ENCODE measurements at places on chromosomes 12 and 14.
A peak's percentile ranks its signal among the peaks of the same experiment; 100 is the strongest.

- no peak for DNase-seq
Measured at GRCh38 chr12:67751381-67751928, 102.9 kb downstream of the DYRK2 start.

DNA sequence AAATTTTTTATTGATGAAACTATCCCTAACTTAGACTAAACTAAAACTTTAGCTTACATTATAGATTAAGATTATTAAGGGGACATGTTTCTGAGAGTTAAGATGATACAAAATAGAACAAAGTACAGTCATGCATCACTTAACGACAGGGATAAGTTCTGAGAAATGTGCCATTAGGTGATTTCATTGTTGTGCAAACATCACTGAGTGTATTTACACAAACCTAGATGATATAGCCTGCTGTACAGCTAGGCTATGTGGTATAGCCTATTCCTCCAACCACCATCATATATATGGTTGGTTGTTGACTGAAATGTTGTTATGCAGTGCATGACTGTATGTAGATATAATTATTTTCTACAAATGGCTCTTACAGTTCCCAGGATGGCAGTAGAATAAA lies 46.5 kb downstream of the ATP6V1D start:
- no peak for DNase-seq

DNA sequence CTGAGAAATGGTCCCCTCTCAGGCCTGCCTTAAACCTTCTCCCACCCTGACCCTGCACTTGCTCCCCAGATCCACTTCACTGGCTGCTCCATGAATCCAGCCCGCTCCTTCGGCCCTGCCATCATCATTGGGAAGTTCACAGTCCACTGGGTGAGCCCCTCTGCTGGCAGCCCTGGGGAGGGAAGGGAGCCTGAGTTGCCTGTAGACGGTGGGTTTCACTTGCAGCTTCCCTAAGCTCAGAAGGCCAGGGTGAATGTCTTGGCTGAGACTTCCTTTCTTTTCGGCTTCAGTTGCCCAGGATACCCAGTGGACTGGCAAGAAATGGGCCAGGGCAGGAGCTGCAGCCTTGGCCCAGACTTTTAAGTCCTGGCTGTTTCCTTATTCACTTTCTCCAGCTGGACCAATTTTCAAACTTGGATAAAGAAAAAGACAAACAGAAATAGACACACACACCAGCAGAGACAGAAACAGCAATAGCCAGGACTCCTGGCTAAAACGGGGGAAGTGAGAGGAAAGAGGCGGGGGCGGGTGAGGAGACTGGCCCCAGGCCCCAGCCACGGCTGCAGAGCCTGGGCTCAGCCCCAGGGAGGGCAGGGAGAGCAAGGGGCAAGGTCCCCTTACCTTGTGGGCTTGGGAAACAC lies 2.0 kb downstream of the AQP6 start:
- no peak for DNase-seq

DNA sequence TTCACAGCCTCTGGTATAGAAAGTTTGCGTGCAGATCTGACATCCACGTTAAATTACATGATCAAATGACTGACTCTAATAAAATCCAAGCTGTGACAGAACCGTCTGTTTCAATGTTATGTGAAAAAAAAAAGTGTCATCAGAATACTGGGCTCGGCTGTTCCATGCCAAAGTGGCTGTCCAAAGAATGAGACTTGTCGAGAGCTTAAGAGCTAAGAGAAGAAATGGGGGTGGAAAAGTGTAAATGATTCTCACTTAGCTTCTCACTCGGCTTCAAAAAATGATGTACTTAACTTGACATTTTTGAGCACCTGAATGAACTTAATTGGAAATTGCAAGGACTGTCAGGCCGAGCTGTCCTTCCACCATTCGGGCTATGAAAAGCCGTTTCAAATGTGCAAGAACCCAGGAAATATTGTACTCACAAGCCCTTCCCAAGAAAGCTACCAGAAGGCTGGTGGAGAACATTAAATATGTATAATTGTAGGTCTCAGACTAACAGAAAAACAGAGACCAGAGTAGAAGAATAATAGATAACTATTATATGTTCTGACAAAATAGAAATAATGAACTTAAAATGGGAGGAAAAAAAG lies 78.0 kb downstream of the DIO3 start:
- DNase-seq: no peak

DNA sequence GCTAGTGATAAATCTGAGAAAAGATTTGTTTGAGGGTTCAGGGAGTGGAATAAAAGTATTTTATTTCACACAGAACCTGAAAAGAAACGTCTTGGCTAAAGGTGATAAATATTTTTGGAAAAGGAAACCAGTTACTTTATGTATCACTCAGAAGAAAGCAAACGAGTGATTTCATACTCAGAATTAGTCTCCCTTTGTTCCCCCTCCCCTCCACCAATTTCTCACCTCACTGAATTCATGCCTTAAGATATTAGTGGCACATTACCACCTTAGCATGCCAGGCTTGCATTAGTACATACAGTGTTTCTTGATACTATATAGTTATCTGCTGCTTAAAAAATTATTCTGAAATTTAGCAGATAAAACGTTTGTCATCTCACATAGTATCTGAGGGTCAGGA lies 28.2 kb downstream of the G2E3 start:
- DNase-seq: no peak

DNA sequence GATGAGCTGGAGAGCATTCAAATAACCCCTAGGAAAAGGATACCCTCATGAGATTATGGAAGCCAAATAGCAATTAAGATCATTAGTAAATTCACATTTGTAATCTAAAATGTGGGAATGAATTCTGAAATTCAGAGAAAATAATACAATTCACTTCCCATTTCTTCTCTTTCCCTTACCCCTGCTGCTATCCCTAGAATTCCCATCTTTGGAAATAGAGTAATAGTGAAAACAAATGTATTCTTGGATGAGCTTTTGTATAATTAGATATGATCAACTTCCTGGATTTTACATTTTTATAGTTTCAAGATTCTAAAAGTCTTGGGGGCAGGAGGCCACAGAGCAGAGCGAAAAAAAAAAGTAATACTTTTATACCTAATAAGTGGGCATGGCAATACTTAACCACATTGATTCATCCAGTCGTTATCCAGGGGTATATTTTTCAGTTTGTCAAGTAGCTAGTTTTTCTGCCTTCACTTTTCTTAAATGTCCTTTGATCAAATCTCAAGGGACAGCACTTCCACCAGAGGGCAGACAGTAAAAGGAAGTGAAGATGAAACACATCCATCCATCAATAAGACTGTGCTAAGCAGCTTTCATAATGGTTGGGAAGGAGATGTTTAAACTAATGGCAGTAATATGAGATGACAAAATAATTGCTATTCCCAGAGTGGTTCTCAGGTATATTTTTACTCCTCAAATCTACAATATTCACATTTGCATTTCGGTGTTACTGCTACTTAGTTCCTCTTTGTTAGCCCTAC lies 401.3 kb downstream of the DIO2 start:
- DNase-seq: peak; percentile 13

DNA sequence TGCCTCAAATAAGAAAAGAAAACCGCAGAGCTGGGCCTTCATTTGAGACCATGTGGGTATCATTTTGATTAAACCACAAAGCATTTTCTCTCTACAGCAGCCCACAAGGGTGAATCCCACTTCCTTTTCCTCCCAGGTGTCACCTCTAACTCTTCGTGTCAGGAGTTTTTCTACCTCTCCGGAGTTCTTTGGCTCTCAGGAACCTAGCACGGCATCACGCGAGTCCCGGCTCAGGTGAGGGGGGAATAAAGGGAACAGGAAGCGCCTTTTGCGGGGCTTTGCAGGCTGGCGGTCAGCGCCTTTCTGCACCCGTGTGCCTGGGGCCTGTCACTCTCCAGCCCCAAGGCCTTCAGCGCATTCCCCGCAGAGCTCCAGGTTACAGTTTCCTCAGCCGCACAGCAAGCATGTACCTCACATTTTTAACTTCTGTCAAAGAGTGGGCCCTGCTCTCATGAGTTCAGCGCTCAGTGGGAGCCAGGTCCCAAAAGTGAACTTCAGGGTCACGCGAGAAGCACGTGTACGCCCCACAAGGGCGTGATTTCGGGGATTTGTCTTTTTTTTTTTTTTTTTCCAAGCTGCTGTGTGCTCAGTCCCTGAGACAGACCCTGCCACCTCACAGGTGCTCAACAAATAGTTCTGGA lies 740 bp upstream of the PRPF40B start:
- DNase-seq: peak; percentile 70

GRCh38 chr12:1618489-1618888 lies 10.5 kb upstream of the WNT5B start:
- DNase-seq: peak; percentile 60

DNA sequence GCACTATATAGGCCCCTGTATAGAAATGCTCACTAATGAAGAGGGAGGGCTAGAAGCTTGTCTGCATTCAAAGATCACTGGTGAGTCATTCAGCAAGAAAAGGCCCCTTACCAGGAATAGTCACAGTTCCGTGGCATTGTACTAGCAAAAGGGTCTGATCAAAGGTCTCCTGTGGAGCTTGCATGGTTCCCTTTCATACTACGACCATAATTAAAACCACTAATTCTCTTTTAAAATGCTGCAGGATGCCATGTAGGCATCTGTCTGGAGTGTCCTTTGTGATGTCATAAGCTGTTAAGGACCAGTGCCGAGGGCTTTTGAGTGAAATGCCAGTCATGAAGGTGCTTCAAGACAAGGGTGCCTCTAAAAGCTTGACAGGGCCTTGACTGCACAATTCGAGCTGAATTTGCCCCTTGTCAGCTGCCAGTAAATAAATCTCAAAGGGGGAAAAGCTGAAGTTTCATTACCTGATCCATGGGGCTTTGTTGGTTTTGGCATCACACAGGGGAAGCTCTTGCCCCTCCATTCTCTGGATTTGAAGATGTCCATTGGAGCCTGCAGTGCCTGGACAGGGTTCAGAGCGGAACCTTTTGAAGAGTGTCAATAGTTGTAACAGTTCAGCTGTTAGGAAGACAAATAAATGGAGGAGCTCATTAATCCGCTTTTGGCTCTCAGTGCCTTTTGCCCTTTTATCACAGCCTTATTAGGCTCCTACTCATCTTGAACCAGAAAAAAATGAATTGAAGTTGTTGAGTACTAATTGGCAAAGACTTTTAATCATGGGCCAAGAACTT lies 69.1 kb downstream of the TMEM260 start:
- DNase-seq: no peak

GRCh38 chr12:106000382-106001104 lies 138.2 kb downstream of the NUAK1 start:
- DNase-seq: no peak

DNA sequence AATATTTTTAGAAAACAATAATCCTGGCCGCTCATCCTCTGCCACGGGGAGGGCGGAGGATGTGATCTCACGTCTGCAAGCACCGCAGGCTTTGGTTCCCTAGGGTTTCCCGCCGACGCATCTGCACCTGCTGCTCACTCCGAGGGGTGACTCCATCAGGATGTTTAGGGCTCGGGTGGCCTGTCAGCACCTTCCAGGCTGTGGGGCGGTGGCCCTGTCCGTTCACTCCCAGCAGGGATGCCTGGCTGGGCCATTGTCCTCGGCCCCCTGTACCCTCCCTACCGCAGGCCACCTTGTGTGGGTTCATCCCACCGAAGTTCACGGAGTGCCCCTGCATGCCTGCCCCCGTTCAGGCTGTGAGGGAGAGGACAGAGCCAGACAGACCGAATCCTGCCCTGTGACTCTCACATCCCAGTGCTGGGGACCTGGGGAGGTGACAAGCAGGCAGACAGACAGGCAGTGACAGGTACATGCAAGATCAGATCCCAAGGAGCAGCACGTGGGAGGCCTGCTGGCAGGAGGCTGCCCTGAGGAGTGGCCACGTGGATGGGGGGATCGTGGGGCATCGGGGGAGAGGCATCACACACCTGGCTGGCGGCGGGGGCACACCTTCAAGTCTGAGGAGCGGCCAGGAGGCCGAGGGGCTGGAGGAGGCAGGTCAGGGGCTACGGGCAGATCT lies 112.6 kb downstream of the ADGRD1 start:
- no peak for DNase-seq

GRCh38 chr12:19261773-19262172 lies 132.2 kb downstream of the PLEKHA5 start:
- DNase-seq: no peak

GRCh38 chr12:9750276-9751203 lies 10.2 kb downstream of the CD69 start:
- peak; percentile 81 for DNase-seq

DNA sequence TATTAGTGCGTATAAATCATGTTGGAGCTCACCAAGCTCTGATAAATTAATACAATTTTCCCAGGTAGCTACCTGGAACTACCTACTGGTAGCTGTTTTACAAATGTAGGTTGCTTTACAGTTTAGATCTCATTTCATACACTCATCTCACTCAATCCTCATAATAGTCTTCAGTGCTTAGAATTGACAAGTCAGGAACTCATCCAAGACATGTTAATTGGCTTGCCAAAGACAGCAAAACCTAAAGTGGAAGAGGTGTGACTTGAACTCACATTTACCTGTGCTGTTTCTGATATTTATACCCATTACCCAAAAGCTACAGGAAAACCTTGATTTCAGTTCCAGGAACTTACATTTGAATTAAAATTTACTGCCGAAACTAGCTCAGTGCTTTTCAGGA lies 296.7 kb downstream of the DIO2 start:
- DNase-seq: no peak

GRCh38 chr12:71441836-71442566 lies 2.4 kb downstream of the LGR5 start:
- no peak for DNase-seq

DNA sequence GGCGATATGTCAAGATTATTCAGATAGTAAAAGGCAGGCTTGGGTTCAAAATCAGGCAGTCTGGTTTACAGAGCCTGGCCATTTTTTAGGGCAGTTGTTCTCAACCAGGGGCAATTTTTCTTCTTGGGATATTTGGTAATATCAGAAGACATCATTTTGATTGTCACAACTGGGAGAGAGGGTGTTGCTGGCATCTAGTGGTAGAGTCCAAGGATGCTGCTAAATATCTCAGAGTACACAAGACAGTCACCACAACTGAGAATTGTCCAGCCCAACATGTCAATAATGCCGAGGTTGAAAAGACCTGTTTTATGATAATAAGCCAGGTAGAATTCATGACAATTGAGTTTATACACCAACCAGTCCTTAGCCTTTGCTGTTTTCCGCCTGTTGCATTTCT lies 733.9 kb downstream of the NRXN3 start:
- peak; percentile 1 for DNase-seq

- DNase-seq: no peak
Measured at GRCh38 chr14:104863131-104863862, 1.8 kb upstream of the CEP170B start.

DNA sequence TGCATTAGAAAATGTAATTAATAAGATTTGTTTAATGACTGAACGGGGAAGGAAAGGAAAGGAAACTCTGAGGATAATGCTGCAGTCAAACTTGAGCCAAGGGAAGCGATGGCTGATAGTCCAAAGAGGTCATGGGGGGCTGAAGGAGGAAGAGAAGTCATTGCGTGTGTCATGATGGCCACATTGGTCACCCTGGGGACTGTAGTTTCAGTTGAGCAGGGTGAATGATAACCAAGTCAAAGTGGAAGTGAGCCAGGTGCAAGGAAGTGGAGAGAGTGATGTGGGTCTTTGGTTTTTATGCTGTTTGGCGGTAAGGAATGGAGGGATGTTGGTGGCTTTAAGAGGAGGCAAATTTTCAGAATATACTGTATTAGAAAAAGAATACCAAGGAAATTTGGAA lies 21.6 kb downstream of the C12orf75 start:
- DNase-seq: peak; percentile 50

GRCh38 chr12:31570880-31571279 lies 20.1 kb downstream of the DENND5B start:
- DNase-seq: no peak

- no peak for DNase-seq
Measured at GRCh38 chr12:120132054-120132836, 15.7 kb upstream of the RAB35 start.

GRCh38 chr12:112303004-112303403 lies 79.2 kb downstream of the HECTD4 start:
- no peak for DNase-seq

Data from NB4 (cell line).